Glutamatergic neuron (in vitro differentiated cells): ENCODE measurements at places on chromosomes 6 and 20.

DNA sequence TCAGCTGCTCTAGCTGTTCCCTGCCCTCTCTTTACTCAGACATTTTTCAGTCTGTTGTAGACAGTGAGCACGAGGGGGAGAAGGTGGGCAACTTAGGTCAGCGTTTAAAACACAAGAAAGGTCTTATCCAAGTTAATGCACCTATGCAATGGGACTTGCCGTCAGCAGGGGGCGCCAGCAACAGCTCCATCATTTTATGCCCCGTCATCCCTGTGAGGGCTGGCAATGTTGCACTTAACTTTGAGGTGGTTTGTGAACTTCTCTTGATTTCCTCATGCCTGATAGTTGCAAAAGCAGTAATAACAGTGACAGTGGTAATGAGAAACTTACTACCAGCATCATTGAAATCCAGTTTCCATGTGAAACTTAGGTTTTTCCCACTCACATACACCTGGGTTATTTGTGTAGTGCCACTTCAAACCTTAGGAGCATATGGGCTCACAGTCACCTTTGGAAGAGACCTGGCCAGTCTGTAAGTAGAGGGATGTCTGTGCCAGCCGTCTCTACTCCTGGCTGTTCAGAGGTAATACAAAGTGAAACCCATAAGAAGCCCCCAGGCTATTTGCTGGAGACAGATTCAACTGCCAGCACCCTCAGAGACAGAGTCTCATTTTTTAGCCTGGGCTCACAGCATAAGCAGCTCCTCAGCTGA lies 44.9 kb upstream of the ID1 start:
- no peak overlapping the region for H3K4me3 ChIP-seq
- peak; percentile 94 for DNase-seq
- peak overlapping the region; percentile 79 for H3K27ac ChIP-seq
- H3K36me3 ChIP-seq: no peaks in the 10 kb centered on the region
- H3K27me3 ChIP-seq: peaks cover 20% of the 10 kb centered on the region
- H3K4me1 ChIP-seq: peaks cover 24% of the 10 kb centered on the region

GRCh38 chr20:40807821-40808170 lies 118.8 kb upstream of the MAFB start:
- H3K4me1 ChIP-seq: peaks cover 16% of the 10 kb centered on the region
- H3K27me3 ChIP-seq: peaks cover 7% of the 10 kb centered on the region
- no peak overlapping the region for H3K4me3 ChIP-seq

GRCh38 chr20:10209091-10209490 lies 9.5 kb upstream of the SNAP25 start:
- H3K4me1 ChIP-seq: peaks cover 3% of the 10 kb centered on the region
- no peak overlapping the region for H3K27ac ChIP-seq
- DNase-seq: no peak
- no peak overlapping the region for H3K4me3 ChIP-seq
- no peaks in the 10 kb centered on the region for H3K27me3 ChIP-seq

DNA sequence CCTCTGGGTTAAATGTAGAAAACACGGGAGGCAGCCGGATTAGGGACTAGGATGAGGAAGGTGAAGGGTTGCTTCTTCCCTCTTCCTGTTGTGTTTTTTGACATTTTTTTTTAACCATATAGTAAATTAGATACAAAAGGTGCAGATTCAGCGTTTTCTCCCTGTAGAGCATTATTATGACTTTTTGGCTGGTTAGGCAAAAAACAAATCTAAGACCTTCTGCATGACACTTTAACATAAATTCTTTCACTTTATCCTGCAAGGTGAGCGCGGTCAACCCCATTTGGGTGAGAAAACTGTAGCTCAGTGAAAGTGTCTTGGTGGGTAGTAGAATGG lies 1.3 kb downstream of the SLC16A10 start:
- H3K36me3 ChIP-seq: no peaks in the 10 kb centered on the region
- peak overlapping the region; percentile 90 for H3K4me3 ChIP-seq
- no peak overlapping the region for H3K27ac ChIP-seq
- no peak for DNase-seq

- no peak for DNase-seq
- no peak overlapping the region for H3K4me3 ChIP-seq
Measured at GRCh38 chr20:1933465-1933870, 38.3 kb downstream of the SIRPA start.

DNA sequence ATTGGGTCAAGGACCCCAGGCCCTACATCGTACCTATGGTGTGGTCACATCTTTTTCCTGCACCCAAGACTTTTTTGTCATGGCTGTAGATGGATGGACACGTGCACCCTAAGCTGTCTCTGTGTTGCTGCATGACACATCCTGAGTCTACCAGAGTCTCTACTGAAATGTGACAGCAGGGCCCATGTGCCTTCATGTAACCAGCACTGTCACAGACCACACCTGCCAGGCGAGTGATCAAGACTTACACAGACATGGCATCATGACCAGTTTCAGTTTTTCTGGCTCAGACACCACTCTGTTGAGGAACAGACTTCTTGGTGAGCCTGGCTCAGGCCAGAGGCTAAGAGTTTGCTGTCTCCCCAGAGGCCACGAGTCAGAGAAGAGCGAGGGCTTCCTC lies 7.6 kb downstream of the PRND start:
- no peaks in the 10 kb centered on the region for H3K36me3 ChIP-seq
- H3K4me3 ChIP-seq: no peak overlapping the region
- H3K4me1 ChIP-seq: no peaks in the 10 kb centered on the region
- no peak for DNase-seq

DNA sequence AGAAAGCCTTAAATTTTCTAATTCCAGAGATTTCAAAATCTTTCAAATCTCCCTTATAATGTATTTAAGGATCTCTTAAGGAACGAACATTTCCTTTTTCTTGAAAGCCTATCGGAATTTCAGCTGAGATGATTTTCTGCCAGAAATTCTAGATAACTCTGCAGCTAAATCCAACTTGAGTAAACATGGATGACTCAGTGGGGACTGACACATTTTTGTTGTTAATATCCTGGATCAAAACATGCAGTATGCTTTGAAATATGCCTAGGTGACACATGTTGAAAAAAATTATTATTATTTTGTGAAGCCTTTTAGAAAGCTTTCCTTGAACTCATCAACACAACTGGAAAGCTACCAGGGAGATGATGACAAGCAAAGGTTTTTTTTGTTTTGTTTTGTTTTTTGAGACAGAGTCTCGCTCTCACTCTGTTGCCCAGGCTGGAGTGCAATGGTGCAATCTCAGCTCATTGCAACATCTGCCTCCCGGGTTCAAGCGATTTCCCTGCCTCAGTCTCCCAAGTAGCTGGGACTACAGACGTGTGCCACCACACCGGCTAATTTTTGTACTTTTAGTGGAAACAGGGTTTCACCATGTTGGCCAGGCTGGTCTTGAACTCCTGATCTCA lies 140.1 kb upstream of the SNX9 start:
- H3K36me3 ChIP-seq: no peaks in the 10 kb centered on the region
- H3K27ac ChIP-seq: no peak overlapping the region
- H3K4me3 ChIP-seq: no peak overlapping the region
- no peak for DNase-seq

- no peaks in the 10 kb centered on the region for H3K27me3 ChIP-seq
- no peaks in the 10 kb centered on the region for H3K36me3 ChIP-seq
- no peak overlapping the region for H3K27ac ChIP-seq
- no peaks in the 10 kb centered on the region for H3K4me1 ChIP-seq
Measured at GRCh38 chr6:124033501-124033900, 229.8 kb downstream of the NKAIN2 start.

DNA sequence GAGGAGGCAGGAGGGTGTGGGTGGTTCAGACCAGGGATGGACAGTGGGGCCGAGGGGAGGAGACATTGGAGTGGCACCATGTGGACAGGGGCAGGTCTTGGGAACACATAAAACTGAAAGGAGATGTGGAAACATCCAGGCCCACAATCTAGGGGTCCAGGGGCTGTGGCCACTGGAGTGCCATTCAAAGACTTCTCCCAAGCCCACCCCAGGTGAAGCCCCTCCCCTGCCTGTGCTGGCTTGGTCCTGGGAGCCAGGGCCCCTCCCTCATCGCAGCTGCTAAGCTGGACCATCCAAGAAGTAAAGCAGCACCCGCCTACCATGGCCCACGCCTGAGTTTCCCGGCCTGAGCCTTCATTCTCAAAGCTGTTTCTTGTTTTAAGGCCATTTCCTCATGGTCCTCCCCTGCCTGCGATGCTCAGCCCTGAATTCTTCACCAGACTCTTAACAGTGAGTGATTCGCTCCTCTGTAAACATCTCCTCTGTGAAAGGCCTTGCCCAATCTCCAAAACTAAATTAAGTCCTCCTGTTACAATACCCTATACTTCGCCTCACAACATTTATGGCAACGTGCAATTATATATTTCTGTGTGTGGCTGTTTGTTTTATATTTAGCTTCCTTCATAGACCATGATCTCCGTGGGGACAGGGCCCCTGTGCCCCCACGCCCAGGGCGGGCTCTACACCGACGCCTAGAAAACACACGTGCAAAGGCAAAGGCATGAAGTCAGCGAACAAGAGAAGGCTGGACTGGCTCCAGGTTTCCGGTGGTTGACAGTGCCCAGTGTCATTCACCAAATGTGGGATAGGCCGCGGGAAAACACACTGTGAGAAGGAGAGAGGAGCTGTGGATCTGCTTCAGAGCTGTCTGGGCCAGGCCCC lies 267.8 kb downstream of the ERMARD start:
- H3K36me3 ChIP-seq: no peaks in the 10 kb centered on the region
- no peak overlapping the region for H3K4me3 ChIP-seq
- peaks cover 3% of the 10 kb centered on the region for H3K27me3 ChIP-seq
- H3K27ac ChIP-seq: no peak overlapping the region

GRCh38 chr20:50515471-50516106 lies 5.4 kb downstream of the PTPN1 start:
- DNase-seq: no peak
- H3K27ac ChIP-seq: no peak overlapping the region
- peaks cover 3% of the 10 kb centered on the region for H3K27me3 ChIP-seq
- no peaks in the 10 kb centered on the region for H3K36me3 ChIP-seq

DNA sequence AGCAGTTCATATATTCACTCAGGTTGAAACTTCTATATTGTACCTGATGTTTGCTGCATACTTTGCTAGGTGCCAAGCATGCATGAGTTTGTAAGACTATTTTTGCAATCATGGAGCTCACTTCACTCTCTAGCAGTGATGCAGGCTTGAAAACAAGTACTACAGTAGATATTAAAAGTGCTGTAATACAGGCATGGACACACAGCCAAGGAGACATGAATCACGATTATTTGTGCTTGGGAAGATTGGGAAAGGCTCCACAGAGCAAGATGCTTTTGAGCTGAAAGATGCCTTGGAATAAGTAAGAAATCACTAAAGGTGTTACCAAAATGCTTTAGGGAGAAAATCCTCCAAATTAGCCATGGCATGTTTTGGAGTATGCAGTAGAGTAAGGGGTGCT lies 427.4 kb downstream of the UTRN start:
- H3K4me1 ChIP-seq: no peaks in the 10 kb centered on the region
- H3K27me3 ChIP-seq: no peaks in the 10 kb centered on the region
- no peak for DNase-seq
- no peak overlapping the region for H3K27ac ChIP-seq
- no peaks in the 10 kb centered on the region for H3K36me3 ChIP-seq

DNA sequence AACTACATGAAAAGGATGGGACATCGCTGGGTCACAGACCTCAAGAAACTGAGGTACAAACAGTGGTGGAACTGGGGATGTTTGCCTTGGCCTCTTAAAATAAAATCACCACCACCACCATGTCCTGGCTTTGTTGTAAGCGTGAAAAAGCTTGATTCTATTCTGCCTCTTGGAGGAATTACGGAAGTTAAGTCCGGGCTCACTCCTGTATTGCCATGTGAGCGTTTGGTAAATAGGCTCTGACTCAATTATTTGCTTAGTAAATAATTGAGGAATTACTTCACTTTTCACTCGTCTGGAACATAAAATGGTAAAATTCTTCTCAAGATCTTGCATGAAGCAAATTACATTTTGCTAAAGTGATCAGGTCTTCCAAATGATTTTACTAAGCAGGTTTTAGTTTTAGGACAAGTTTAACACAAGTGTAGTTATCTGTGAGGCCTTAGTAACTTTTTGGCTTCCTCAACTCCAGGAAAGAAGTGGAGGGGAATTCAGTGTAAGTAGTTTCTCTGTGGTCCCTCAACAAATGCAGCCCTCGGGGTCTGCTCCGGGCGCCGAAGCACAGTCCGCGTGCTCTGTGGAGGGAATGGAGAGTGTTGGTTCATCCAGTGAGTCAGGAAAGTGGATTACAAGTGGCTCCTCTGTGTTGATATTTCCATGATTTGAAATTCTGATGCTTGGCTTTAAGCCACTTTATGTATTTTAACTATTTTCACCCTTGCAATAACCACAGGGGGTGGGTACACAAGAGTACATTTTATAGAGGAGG lies 23.8 kb downstream of the IYD start:
- H3K4me1 ChIP-seq: no peaks in the 10 kb centered on the region
- H3K4me3 ChIP-seq: no peak overlapping the region
- no peak overlapping the region for H3K27ac ChIP-seq
- H3K36me3 ChIP-seq: no peaks in the 10 kb centered on the region
- DNase-seq: no peak
